ENCODE measurements at places on chromosomes 7 and 10. TPM values are rescaled to one million over a fixed set of nuclear protein-coding genes. Genes with fewer than 3 reads are reported as not detected.

- no peak for DNase-seq
Measured at GRCh38 chr10:80433134-80433533, 21.0 kb upstream of the TSPAN14 start.

- peak; percentile 38 for DNase-seq
Measured at GRCh38 chr7:28575241-28575643, 162.9 kb downstream of the CREB5 start.

The RAB19 gene
- total RNA-seq = not detected

The PPP1R17 gene
- total RNA-seq = not detected

The PRLHR gene
- total RNA-seq = not detected

DNA sequence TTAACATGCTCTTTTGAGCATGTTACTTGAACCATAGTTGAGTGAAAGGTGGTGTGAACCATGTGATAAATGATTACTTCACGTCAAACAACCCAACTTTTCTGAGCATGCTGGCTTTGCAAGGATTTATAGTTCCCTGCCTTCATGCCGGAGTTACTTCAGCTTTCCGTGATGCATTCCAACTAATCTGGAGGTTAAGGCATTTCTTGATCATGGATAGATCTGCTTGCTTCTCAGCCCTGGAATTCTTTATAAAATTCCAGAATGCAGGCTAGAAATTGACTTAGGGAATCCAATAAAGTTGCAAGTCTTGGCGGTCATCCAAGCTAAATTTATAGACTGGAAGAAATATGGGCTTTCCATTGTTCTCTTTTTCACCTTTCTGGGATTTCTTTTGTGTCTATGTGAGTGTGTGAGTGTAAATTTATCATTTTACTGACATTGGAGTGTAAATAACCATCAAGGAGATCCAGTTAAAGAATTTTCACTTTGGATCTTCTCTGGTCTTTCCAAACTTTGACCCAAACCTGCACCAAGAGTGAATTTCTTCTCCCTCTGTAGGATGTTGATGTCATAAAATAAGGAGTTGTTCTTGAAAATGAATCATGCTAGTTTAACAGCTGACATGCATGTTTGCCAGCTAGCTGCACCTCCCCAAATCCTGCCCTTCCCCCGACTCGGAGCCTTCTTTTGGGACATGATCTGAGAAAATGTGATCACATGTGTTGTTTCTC lies 289.0 kb downstream of the TWIST1 start:
- DNase-seq = no peak

DNA sequence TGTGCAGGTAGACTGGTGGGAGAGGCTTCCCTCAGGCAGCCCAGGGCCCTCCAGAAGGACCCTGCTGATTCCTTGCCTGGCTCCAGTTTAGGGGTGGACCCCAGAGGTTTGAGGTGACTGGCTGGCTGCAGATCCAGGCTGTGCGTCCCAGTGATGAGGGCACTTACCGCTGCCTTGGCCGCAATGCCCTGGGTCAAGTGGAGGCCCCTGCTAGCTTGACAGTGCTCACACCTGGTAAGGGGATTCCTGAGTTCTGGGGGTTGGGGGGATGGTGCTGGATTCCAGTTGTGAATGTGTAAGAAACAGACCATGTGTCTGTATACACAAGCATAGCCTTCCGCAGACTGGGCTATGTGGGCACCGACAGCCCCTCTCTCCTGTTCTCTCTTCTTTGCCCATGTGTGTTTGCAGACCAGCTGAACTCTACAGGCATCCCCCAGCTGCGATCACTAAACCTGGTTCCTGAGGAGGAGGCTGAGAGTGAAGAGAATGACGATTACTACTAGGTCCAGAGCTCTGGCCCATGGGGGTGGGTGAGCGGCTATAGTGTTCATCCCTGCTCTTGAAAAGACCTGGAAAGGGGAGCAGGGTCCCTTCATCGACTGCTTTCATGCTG lies 2.7 kb downstream of the KAZALD1 start:
- DNase-seq = no peak

The SYT15 gene
- not detected for total RNA-seq

- no peak for DNase-seq
Measured at GRCh38 chr10:131556897-131557495, 245.5 kb upstream of the TCERG1L start.

The CCZ1 gene
- total RNA-seq = 184 TPM

- DNase-seq = no peak
Measured at GRCh38 chr10:95579835-95580535, 18.8 kb upstream of the SORBS1 start.

DNA sequence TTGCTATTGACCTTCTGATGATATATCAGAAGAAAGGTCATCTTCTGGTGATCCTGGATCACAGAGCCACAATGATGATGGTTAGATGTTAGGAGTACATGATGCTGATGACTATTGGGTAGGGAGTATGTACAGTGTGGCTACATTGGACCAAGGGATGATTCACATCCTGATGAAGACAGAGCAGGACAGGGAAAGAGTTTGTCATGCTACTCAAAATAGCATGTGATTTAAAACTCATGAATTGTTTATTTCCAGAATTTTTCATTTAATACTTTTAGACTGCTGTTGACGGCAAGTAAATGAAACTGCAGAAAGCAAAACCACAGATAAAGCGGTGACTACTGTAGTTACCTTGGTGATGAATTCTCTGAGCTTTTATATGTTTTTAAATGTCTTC lies 397.3 kb downstream of the PPP1R3A start:
- peak; percentile 66 for DNase-seq

GRCh38 chr10:72027498-72027897 lies 60.9 kb downstream of the SPOCK2 start:
- DNase-seq = peak; percentile 69

The TAC1 gene
- not detected for total RNA-seq

- no peak for DNase-seq
Measured at GRCh38 chr7:132950725-132951124, 131.2 kb downstream of the CHCHD3 start.

DNA sequence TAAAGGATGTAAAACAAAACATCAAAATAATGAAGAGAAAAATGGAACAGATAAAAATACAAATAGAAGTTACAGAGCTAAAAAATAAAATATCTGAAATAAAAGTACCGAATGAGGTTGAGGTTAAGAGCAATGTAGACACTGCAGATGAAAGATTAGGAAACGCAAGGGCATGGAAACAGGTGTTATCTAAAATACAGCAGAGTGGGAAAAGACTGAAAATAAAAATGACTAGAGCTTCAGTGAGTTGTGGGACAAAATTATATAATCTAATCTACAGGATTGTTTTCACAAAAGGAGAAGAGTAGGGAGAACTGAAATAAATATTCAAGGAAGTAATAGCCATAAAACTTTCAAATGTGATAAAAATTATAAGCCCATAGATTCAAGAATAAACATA lies 123.8 kb downstream of the PTEN start:
- no peak for DNase-seq

DNA sequence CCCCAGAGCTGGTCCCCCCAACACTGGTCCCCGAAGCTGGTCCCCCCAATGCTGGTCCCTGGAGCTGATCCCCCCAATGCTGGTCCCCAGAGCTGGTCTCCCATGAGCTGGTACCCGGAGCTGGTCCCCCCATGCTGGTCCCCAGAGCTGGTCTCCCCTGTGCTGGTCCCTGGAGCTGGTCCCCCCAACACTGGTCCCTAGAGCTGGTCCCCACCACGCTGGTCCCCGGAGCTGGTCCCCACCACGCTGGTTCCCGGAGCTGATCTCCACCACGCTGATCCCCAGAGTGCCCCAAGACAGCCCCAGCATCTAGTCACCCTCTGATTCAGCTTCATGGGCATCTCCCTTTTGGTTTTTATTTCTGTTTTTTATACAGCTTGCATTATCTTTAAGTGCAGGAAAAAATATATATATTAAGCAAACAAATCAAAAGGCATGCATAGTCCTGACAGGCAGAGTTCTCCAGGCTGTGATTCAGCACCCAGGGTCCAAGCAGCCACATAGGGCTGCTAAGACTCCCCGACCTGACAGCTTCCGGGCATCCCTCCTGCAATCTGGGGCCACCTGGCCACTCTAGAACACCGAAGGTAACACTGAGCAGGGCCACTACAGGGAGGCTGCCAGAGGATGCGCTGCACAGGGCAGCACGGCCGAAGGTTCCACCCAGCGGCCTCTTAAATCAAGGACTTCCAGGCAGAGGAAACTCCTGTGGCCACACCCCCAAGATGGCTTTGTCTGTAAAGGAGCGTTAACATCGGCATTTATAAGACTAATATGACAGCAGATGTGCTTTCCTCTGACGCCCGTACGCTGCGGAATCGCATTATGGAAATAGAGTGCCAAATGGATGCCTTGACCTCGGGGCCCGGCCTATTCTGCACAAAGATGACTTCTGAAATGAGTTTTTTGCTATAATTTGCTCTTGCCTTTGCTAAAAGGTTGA lies 215.0 kb downstream of the PTPRN2 start:
- DNase-seq = no peak

The RSPH10B2 gene
- total RNA-seq = 0.05 TPM

DNA sequence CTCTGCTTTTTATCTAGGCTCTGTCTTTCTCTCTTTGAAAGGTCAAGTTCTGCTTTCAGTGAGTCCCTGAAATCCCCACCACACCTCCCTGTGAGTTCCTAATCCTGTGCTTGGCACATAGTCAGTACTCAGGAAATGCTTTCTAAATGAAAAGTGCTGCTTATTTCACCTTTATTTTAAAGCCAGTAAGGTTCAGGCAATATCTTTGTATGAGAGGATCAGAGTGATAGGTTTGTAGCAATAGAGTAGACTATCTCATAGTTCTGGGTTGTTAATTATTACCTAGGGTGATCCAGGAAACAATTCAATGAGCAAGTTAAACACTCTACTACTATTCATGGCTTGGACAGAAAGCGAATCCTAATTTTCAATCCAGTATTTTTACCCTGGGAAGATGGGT lies 7.4 kb upstream of the LAMB1 start:
- no peak for DNase-seq

- DNase-seq = no peak
Measured at GRCh38 chr7:11570922-11571550, 261.0 kb downstream of the THSD7A start.

DNA sequence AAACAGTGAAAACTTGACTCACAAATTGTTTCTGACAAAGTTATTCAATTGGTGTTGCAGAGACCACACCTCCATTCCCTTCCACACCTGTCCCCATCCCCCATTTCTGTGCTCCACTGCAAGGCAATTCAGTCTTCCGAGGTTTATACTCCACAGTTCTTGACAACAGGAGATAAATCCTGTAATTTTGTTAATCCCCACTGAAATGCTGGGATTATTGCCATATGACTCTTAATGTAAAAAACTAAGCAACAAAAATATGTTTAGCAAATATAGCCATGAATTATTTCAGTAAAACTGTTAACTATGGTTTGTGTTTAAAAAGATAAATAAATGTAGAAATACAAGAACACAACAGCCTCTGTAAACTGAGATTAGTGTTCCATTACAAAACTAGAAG lies 170.1 kb upstream of the SEMA3D start:
- no peak for DNase-seq

The LRRC18 gene
- total RNA-seq = not detected

DNA sequence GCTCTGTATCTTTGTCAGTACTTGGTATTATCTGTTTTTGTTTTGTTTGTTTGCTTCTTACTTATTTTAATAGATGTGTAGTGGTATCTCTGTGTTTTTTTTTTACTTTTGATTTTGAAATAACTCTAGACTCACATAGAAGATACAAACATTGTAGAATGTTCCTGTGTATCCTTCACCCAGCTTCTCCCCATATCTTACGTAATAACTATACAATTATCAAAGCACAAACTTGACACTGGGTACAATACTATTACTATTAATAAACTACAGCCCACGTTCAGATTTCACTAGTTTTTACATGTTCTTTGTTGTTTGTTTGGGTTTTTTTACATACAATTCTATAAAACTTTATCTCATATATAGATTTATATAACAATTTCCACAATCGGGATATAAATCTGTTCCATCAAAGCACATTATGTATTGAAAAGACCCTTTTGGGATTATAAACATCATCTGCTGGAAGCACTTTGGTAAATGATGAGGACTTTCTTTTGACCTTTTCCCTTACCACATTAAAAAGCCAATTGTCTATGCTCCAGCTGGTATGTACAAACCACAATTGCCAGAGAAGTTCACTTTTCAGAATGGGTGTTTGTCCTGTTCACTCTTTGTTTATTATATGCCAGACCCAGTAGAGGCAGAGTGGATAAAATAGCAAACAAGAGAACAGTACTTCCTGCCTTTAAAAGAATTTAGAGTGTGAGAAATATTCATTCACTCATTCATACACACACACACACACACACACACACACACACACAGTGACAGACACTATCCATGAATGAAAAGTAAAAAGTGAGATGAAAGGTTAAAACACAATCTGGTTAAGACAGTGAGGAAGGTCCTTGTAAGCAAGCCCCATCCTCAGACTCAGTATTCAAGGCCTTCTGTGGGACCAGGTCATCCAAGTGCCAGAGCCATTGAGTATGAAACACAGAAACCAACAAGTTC lies 113.0 kb downstream of the SGMS1 start:
- DNase-seq = no peak

DNA sequence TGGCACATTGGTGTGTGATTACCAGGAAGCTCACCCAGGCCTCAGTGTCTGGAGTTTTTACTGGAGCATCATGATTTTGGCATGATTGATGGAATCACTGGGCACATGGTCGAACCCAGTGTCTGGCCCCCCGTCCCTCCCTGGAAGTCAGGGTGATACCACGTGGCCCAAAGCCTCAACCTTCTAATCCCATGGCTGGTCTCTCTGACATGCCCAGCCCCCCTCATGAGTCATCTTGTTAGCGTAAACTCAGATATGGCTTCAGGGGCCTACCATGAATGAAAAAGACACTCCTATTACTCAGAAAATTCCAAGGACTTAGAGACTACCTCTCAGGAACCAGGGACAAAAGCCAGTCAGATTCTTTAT lies 109.3 kb downstream of the GRK5 start:
- peak; percentile 95 for DNase-seq

The KIAA1549 gene
- total RNA-seq = 2.2 TPM

All from A172 (cell line).